ENCODE measurements at places on chromosomes 16 and 17.

DNA sequence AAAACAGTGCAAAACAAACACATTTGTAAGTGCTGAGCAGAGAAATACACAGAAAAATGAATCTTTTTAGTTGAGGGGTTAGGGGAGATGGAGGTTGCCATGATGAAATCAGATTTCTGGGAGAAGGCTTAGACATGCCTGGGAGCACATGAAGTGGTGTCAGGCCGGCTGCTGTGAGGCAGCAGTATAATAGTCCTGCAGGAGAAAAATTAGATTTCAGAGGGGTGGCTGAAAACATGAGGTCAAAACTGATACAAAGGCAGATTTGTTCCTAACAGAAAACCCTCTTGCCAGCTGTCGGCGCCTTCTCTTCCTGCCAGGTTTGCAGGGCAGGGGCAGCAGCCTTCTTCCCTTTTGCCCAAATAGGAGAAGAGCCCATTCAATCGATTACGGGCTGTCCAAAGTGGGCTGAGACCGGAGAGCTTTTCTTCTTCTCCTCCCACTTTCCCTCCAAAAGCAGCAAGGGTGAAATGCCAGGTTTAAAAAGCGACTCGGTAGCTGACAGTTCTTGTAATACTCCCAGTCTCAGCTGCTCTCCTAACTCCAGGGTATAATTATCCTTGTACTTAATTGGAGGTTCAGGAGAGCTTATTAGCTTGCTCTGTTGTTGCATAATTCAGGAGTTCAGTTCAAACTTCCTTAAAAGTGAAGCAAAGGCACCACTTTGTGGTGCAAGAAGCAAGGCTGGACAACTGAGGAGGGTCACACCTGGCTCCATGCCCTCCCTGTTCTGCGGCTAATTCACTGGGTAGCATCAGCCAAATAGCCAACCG, 80.0 kb downstream of the PCTP start:
- no peak for DNase-seq

DNA sequence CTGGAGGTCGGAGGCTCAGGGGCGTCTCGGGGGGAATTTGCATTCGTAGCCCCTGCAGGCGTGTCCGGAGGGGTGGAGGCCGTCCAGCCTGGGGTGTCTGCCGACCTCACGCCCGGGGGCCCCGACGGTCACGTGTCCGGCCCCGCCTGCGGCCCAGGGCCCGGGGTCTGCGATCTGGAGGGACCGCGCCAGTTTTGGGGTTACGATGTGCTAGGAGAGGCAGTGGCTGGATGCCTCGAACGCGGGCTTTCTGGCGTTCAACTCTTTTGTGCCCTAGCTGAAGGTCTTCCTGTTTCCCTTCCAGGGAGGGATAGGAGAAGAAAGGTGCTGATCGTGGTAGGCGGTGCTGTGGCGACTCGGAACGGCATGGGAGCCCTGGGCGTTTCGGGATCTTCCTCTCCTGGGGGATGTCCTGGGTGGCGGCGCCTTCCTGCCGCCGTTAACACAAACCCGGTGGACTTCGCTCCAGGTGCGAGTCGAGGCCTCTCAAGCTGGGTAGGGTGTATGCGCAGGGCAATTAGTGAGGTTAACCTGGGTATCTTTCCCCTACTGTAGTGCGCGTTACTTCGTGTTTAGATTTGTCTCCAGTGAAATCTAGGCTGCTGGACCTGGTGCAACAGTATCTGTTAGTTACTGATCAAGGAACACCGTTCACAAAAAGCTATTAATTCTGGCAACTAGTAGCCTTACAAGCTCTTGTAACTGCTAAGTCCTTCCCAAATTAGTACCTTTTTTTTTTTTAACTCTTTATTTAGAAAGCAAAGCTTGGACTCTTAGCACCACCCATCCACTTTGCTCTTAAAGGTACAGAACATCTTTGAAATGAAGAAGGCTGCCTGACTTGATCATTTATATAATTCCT, 1.3 kb downstream of the AKAP1 start:
- DNase-seq, result no peak

GRCh38 chr16:64751906-64752305, 370.0 kb downstream of the CDH11 start:
- DNase-seq, result no peak

DNA sequence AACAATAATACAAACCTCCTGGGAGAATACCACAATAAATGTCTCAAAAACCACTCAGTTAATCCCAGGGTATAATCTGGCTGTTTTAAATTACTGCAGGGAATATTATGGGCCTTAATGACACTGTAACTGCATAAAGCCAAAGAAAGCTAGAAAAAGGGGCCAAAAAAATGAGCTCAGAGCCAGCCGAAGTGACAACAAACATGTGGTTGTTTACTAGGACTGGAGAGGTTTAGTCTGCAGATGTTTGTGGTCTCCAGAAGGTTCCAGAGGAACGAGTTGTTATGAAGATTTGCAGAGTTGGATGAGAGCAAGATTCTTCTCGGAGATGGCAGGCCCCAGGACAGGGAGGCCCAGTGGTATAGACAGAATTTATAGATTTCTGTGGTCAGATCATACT, 97.1 kb upstream of the AKTIP start:
- DNase-seq, result peak; percentile 66

DNA sequence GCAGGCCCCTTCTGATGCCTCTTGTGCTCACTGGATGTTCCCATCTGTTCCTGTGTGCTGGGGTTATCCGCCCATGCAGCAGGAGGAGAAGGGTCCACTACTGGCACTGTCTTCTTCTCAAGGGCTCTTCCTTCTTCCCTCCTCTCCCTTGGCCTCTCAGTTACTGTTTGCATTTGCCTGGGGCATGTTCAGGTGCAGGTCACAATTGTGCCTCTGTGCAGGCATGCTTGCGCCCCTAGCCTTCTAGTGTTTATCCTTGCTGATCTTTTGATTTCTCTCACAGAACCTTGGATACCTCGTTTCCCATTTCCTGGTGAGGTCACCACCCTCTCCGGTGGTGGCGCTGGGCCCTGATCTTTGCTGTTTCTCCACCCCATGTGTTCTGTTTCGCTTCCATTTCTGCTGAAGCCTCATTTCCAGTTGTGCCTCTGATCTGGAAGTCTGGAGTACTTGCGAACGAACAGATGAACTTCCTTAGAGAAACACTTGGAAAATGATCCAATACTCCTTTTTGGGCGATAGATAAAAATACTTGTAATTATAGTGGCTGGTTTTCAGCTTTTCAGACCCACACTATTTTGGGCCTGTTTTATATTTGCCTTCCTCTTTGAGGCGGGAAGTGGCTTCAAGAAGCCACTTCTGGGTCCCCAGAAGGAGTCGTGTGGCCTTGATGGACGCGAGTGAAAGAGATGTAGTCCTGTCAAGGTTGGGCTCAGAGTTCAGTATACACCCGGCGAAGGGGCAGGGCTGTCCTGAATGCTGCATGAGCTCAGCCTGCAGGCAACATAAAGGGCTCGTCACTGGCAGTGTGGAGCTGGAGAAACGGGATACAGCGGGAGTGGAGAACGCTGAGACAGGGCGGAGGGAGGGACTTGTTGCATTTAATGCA, 312.9 kb downstream of the SNX29 start:
- DNase-seq, result no peak

DNA sequence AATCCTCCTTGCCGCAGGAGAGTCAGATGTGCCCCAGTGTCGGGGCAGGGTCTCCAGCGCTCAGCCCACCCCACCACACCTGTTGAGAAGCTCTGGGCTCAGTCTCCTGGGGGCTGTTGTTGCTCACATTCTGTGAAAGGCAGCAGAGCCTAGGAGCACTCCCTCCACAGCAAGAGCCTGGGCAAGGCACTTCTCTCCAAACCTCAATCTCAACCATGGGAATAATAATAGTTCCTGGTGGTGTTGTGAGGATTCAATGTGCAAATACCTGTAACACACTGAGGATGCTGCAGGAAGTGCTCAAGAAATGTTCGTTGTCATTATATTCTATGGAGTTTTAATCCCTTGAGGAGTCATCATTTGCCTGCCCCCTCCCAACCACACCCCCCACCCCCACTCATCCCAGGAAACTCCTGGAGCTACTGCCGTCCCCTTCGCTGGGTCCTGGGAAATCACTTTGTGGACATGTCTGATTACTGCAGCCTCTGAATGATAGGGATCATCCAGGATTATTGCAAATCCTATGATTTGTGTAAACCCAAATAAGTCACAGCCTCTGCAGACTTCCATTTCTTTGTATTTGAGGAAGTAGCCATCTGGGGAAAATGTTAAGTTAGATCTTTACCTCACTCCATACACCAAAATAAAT, 61.5 kb downstream of the CCT6B start:
- no peak for DNase-seq

DNA sequence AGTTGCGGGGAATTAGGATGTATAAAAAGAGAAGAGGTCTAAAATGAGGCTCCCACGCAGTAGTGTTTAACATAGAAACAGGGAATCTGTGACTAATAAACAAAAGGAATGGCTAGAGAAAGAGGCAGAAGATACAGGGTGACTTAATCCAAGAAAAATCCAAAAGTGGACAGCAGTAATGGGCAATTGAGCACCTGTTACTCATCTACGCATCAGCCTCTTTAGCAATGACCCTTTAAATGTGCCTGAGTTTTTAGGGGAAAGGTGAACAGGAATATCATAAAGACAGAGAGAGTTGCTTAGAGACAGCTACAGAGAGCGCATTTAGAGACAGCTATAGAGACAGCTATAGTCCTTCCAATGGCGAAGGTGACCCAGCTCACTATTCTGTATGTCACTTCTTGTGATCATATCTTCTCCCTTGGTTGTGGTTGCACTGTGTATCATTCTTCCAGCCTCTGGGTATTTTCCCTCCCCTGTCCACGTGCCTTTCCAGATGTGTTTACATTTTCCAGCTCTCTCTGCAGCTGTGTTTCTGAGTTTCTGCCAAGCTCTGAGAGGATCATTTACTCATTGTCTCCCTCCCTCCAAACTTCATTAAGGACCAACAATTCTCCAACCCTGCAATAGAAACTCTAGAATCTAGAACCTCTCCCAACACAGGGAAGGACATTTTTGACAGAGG, 61.5 kb downstream of the MYOCD start:
- peak; percentile 34 for DNase-seq

- DNase-seq, result peak; percentile 74
Observed at GRCh38 chr17:75878174-75878998, at the start of gene TRIM47. Gene TRIM47 (minus strand): TSS chr17:75878581. CDS start chr17:75878548, 33 bp downstream.

- DNase-seq, result no peak
Observed at GRCh38 chr17:82704886-82705285, 6.4 kb upstream of the RAB40B start.

GRCh38 chr17:4327606-4328005, 38.9 kb downstream of the UBE2G1 start:
- peak; percentile 41 for DNase-seq

- DNase-seq, result no peak
Observed at GRCh38 chr17:57038486-57038885, 46.6 kb upstream of the AKAP1 start.

DNA sequence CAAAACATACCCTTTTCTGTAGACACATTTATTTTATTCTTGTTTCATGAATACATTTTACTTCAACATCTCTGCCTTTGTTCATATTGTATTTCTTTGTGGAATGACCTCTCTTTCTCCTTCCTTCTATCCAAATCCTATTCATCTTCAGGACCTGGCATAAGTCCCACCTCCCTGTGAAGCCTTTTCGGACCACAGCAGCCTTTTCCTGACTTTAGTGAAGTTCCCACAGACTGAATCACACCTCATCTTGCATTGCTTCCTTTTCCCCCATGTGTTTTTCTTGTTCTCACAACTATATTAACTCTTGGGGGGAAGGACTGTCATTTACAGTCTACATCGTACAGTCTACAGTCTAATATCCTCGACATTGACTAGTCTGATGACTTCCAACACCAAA, 58.2 kb downstream of the MFSD11 start:
- no peak for DNase-seq

GRCh38 chr16:23955088-23955487, 119.3 kb downstream of the PRKCB start:
- DNase-seq, result no peak

- peak; percentile 53 for DNase-seq
Observed at GRCh38 chr17:50198026-50198669, 3.3 kb downstream of the COL1A1 start.
